ENCODE measurements at places on chromosomes 6 and 20.

- DNase-seq, result no peak
Observed at GRCh38 chr6:147238906-147239305, 34.7 kb downstream of the STXBP5 start.

- no peak for DNase-seq
Observed at GRCh38 chr20:63831646-63831992, 555 bp upstream of the ZBTB46 start.

DNA sequence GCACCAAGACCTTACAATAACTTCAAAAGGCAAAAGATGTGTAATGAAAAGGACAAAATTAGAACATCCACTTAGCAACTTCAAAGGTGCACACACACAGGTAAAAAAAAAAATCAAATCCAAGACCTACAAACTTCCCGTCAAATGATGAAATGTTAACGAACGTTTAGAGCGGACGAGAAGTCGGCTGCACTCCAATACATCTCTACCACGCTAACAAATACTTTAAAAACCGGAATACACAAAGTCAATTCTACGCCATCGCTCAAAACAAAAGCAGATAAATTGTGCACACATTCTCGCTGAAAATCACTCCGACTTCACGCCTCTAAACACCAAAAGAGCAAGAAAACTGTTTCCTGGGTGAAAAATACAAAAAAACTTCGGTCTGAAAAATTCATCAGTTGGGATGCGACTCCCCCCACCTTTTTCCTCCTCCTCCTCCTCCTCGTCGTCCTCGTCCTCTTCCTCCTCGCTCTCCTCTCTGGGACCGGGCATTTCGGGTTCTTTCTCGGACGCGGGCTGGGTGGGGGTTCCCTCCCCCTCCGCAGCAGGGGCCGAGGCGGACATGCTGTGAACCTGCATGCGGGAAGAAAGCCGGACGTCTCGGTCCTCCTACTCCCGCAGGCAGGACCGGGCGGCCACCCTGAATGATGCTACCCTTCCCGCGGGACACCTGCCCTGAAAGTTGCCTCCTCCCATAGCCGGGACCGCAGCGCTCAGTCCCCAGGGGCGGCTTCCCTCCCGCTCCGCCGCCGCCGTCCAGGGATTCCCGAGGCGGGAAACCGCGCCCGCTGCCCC lies 712 bp downstream of the DEK start:
- no peak for DNase-seq

DNA sequence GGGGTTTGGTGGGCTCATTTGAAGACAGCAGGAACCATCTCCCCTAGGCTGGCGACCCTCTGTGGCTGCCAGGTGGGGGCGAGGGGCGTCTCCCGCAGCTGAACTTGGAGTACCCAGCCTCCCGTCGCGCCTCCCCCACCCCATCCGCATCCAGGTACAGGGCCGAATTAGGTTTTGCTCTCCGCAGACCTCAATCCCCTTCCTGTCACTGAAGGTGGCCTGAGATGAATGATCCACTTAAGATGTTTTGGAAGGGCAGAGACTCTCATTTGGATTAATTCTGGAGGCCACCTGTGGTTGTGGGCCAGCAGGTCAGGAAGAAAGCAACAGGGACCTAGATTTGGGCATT lies 493 bp downstream of the CD83 start:
- DNase-seq, result no peak

- no peak for DNase-seq
Observed at GRCh38 chr20:57498425-57499400, 26.2 kb downstream of the CTCFL start.

DNA sequence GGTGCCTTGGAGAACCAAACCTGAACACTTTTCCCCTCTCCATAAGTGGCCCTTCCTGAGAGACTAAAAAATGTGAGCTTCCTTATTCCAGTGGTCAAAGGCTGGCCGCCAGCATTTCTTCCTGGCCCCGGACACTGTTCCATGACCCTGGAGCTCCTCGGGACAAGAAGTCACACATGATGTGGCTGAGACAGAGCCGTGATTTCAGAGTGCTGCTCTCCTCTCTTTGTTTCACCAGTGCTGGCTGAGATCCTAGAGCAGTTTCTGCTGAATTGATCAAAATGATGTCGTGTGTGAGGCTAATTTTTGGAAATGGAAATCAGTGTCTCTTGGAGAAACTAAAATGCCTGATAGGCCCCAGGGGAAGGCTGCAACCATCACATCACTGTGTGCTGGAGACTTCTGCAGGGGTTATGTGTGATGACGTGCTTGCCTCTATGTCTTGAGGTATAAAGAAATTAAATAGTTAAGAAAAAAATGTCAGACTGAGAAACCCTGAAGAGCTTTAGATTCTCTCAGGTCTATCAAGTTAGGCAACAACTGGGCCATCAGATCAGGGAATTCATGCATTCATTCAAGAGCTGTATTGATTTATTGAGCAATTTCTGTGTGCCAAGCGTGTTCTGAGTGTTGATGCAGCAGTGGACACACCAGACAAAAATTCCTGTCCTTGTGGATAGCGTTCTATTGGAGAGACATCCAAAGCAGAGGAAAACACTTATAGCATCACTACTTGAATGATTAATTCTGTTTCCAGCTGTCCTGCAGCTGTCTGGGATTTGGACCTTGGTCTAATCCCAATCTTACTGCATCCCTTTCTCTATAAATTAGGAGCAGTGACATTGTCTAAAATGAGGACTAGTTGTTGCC lies 72.7 kb upstream of the CCN6 start:
- DNase-seq, result no peak

DNA sequence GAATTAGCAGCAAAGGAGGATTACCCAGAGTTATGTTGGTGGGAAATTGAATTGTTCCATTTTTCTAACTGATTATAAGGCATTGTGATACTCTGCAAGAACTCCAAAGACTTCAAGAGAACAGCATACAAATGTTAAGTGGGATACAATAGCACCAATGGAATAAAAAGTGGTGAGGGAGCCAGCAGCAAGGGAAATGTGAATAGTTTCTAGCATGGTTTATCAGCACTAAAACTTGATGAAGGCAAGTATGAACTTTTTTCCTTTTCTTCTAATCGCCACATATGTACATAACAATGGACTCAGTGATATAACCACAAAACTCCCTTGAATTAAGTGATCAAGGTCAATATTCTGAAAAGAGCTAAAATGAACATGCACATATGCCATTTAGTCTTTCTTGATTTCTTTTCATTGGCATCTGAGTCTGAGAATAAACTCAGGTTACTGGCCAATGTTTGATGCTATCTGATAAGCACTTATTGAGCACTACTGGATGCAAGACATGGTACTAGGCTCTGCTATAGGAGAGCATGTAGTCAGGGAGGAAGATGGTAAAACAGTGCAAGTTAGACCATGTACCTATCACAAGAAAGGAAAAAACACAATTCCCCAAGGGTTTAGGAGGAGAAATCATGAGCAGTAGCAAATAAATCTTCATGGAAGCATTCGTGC lies 36.6 kb upstream of the NOX3 start:
- no peak for DNase-seq

DNA sequence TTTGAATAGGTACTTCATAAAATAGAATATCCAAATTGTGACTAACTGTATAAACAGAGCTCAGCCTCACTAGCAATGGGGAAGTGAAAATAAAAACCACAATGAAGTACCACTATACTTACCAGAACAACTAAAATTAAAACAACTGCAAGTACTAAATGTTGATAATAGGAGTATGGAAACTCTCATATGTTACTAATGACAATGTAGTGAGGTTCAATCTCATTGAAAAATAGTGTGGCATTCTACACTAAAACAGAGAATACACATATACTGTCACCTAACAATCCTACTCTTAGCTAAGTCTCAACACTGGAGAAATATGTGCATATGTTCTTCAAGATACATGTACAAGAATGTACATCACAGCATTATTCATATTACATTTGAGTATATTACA lies 132.0 kb upstream of the CARMIL1 start:
- DNase-seq, result no peak

DNA sequence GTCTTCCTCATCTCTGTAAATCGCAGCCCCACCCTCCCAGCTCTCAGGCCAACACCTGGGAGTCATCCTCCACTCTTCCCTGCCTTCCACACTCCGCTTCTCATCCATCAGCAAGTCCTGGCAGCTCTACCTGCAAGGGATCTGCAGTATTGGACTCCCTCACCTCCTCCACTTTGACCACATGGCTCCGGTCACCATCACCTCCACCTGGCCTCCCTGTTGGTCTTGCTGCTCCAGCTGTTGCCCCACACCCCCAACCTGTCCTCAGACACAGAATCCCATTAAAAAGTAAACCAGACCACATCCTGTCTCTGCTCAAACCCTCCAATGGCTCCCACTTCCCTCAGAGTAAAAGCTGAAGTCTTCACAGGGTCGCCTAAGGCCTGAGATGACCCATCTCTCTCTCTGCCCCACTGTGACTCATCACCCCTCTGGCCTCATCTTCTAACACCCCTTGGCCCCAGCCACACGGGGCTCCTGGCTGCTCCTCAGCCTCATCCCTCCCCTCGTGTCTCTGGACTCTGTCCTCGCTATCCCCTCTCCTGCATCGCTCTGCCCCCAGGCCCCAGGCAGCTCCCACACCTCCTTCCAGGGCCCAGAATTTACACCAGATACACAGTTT lies 185.1 kb upstream of the SULF2 start:
- no peak for DNase-seq

GRCh38 chr6:68226460-68226859 lies 408.6 kb upstream of the ADGRB3 start:
- no peak for DNase-seq

- no peak for DNase-seq
Observed at GRCh38 chr20:43717616-43717995, 9.2 kb downstream of the GTSF1L start.

DNA sequence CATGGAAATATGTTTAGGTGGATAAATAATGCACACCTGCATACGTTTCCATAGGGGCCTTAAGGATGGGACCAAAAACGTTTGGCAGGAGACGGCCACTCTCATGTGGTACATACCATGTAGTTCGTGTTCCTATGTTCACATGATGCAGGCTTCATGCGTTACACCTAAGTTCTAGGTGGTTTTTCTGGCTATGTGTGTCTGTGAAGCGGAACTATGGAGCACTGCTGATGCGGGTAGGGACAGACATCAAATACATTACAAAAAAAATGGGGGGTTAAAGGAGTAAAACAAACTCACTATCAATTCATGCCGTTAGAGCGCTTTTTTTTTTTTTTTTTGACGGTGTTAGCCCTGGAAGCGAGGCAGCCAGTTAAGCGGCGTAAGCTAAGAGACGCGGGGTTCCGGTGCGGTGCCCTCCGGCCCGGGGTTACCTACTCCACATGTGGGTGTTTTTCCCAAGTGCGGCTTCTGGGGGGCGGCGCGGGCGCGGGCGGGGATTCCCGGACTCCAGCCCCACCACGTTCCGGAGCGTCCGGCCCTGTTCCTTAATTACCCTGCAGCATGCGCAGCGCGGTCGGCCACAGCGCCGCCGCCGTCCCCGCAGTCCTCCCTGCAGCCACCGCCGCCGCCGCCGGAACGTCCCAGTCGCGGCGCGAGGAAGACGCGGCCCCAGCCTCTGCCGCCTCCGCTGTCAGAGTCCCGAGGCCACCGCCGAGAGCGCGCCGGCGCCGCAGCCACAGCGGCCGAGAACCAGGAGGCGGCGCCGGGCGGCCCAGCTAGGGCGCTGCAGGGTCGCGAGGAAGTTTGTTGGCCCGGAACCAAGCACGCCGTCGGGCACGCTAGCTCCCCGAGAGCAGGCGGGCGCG lies 648 bp downstream of the COL19A1 start:
- DNase-seq, result no peak

DNA sequence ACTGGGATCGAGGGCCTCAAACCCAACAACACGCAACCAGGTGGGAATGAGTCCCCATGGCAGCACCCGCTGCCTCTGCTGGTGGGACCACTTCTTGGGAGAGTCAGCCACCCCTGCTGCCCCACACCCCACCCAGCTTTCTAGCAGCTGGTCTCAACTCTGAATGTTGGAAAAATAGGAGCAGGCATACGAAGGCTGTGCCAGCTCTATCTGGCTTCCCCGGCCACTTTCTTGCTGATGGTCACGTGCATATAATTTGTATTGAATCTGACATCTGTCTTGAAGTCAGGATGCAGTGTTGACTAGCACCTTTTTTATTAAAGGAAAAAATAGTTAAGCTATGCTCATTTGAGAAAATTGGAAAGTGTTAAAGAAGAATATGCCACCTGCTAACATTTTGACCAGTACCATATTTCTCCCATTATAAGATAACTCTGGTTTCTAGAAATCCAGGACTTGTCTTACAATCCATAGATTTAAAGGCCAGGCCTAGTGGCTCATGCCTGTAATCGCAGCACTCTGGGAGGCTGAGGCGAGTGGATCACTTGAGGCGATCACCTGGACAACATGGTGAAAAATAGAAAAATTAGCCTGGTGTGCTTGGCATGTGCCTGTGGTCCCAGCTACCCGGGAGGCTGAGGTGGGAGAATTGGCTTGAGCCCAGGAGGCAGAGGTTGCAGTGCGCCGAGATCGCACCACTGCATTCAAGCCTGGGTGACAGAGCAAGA lies 26.9 kb upstream of the MAPRE1 start:
- no peak for DNase-seq

GRCh38 chr20:58669287-58670006 lies 18.4 kb downstream of the STX16 start:
- no peak for DNase-seq

DNA sequence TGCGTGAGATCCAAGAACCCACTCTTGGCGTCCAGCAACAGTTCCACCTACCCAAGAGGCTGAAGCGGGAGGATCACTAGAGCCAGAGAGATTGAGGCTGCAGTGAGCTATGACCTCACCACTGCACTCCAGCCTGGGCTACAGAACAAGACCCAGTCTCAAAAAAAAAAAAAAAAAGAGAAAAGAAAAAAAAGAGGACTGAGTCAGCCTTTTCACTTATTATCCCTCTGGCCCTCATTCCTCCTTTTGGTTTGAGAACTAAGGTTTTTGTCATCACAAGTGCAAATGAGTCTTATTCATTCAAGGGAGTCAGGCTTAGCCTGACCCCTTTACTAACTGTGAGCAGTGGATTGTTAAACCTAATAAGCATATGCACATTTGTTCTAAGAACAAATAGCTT lies 37.9 kb upstream of the JARID2 start:
- no peak for DNase-seq

GRCh38 chr6:42610416-42610815 lies 46.6 kb downstream of the UBR2 start:
- no peak for DNase-seq

GRCh38 chr6:144617708-144618107 lies 332.6 kb downstream of the UTRN start:
- no peak for DNase-seq

- no peak for DNase-seq
Observed at GRCh38 chr20:36008461-36009035, 40.2 kb downstream of the CNBD2 start.

DNA sequence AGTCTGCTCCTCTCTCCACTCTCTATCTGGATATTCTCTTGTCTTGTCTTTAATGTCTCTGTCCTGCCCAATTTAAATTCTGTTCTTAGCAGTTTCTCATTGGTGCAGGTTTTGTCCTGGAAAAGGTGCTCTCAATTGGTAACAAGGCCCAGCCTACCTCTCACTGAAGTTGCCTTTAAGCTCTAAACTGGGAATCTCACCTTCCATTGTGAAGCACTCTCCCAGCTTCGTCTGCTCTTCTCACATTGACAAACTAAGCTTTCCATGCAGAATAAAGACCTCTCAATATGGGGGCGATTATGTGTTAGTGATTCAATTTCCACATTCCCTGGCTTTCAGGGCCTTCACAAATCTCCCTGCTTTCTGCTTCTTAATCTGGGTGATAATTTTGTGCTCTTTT lies 1712.2 kb downstream of the GRIK2 start:
- DNase-seq, result no peak
